ENCODE measurements at places on chromosomes 3 and 15.

- DNase-seq = peak; percentile 11
Measured at GRCh38 chr3:64685331-64685799, 2.4 kb downstream of the ADAMTS9 start.

GRCh38 chr3:38662544-38662943, 13.1 kb upstream of the SCN5A start:
- DNase-seq = no peak

GRCh38 chr15:68592054-68592453, 13.3 kb downstream of the CORO2B start:
- DNase-seq = no peak

DNA sequence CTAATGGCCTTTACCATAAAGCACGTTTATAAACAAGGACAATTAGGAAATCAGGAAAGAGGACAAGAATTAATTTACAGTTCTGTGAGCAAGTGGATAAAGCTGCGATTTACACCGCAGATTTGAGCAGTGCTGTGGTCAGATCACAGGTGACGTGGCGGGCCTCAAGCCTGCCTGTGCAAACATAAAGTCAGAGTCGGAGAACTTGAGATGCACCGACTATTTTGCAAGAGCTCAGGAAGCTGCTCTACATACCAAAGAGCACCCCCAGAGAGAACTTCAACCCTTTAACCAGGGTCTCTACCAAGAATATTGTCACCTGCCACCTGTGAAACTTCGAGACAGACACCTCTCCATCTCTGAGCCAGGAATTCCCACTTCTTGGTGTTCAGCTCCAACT, 35.7 kb downstream of the MECOM start:
- DNase-seq = no peak

DNA sequence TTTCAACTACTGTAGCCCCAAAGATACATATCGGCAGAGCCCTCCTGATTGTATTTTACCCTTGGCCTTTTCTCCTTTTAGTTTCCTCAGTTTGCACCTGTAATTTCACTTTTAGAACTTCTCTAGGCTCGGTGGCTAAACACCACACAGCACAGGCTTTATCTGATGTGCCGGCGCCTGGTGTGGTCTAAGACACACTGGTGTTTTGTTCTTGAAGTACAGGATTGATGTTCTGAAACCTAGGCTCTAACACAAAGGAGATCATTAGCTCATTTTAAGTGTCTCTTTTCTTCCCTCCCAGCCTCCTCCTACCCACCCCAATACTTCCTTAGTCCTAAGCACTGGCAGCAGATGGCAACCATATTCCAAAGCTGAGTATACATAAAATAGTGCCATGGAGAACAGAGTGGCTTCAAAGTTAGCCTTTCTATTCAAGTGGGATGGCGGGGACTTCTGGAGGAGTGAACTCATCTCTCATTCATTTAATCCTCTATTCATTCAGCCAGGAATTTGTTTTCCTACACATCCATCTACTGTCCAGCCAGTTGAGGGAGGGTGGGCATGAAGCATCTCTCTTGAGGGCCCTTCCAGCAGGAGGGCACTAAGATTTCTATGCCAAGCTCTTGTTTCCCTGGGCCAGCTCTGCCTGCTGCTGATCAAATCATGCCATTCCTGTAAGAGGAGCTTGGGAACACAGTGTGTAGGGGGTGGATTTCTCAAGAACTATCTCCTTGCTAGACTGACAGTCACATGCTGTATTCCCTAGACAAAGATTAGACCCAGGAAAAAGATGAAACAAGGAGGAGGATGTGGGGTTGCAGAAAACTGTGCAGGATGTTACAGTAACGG, 71.2 kb downstream of the TIGIT start:
- DNase-seq = peak; percentile 26

DNA sequence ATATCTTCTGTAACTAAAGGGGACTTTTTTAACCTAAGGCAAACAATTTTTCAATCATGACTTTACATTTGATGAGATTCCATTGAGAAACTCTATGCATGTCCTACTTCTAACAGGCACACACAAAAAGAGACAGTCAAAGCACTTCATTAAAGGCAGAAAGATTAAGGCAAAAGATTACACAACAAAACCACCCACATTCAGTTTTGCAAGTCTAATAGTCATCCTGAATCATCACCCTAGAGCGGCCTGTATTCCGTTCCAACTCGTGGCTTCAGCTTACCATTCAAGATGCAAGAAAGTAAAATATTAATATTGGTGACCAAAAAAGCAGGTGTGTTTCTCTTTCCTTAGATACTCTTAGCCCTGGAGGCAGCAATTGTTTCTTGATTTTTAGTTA, 205.9 kb downstream of the P3H2 start:
- no peak for DNase-seq

DNA sequence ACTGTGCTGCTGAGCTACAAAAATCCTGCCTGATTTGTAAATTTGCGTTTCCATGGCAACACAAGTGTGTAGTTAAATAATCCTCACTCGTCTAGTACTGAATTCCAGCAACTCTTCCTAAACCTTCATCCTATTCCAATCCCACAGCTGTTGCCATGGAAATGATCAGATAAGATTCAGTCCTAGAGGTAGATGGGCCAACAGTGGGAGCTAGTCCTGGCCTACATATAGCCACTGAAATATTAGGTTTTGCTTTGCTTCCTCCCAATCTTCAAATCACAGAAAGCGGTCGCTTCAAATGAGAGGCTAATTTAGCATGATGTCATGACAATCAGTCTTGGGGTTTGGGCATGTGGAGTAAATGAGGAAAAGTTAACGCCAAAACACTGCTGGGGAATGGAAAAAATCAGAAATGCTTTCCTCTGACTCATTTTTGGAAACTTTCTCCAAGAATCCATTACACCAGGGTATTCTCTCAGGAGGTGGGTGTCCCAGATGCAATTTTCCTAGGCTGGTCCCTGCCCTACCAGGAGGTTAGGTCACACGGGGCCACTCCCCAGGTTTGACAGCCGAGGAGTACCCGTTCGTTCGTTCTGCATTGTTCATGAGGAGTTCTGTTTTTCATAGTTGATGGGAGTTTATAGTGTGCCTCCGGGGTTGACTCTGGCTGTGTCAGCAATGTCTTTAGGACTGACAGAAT, 159.2 kb upstream of the SLCO3A1 start:
- DNase-seq = peak; percentile 55

DNA sequence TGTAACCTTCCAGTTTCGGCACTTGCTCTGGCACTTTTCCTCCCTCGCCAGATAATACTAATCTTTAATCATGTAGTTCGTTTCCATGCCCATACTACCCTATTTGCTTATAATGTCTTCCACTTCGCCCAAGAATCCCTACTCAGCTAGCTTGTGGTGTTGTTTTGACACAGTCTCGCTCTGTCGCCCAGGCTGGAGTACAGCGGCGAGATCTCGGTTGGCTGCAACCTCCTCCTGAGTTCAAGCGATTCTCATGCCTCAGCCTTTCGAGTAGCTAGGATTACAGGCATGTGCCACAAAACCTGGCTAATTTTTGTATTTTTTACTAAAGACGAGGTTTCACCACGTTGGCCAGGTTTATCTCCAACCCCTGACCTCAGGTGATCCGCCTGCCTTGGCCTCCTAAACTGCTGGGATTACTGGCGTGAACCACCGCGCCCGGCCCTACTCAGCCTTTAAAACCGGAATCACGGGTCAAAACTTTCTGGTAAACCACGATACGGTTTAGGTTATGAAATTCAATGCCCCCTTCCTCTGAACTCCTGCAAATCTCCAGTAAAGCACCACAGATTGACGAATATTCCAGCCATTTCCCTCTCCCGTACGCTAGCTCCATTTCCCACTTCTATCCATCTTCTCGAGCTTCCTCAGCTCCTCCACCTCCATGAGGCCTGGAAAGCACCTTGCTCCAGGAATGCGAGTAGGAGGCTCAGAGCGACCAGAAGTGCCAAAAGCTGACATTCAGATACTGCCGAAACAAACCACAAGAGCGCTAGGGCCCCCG, 878 bp upstream of the RAD51 start:
- no peak for DNase-seq

- DNase-seq = no peak
Measured at GRCh38 chr15:61527836-61528580, 298.9 kb upstream of the RORA start.

GRCh38 chr3:66803721-66804695, 194.1 kb upstream of the KBTBD8 start:
- DNase-seq = no peak

GRCh38 chr3:14228681-14229470, 50.3 kb downstream of the LSM3 start:
- DNase-seq = no peak

- DNase-seq = no peak
Measured at GRCh38 chr3:195079636-195080035, 191.3 kb downstream of the XXYLT1 start.

- DNase-seq = no peak
Measured at GRCh38 chr3:12750223-12750622, 8.8 kb downstream of the TMEM40 start.

- DNase-seq = peak; percentile 44
Measured at GRCh38 chr15:62569460-62570404, 404.6 kb upstream of the C2CD4B start.

DNA sequence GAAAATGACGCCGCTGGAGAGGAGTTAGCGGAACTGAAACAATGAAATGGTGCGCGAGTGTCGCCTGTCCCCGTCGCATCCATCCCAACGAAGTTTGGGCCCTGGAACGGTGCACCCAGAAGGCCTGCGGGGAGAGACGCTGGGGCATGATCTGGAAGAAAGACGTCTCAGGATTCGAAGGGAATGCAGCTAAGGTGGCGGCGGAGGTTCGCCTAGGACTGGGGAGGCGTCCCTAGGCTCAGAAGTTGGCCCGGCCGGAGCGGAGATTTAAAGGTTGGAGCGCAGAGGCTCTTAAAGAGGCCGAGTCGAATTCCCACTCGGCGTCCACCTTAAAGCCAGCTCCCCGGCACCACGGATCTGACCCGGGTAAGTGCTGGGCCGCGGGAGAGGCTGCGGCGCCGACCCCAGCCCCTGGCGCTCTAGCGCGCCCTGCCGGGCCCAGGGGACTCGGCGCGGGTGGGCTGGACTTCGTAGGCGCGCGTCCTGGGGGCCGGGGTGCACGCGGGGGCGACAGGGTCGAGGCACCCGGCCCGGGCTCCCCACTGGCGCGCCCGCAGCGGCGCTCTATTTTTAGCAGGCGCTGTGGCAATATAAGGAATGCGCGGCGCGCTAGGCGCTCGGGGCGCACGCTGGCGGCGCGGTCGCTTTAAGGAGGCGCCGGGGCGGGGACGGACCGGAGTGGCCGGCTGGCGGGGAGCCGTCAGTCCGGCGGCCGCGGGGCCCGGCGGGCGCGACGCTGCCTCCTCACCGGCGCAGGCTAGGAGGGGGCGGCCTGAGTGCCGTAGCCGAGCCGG, at the start of gene MRAS:
Gene MRAS (plus strand): TSS at position 620 of the 794 bp plus-strand sequence. CDS start 24,305 bp downstream, outside the sequence.
- peak; percentile 78 for DNase-seq

DNA sequence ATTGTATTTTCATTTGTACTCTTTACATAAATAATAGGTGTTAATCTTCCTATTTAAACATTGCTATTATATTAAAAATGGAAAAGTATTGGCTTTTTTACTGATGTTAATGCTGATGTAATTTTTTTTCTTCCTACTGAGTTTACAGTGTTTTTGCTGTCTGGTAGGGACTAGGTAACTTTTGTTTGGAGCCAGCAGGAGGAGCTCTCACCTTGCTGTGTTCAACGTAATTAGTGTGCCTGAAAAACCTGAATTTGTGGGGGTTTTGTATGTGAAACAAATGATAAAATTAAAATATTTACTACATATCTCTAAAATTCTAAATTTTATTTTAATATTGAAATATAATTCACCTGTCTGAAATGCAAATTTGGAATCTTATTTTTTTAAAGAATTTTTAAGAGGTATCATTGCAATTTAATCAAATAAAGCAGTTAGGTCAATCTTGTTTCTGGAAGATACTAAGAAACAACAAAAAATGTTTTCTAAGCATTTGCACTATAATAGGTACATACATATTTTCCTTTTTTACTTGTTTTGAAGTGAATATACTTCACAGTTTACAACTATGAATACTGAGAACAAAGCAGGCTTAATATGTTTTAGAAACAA, 48.8 kb downstream of the EPHA6 start:
- DNase-seq = peak; percentile 4

- peak; percentile 55 for DNase-seq
Measured at GRCh38 chr3:53045518-53046170, at the start of gene SFMBT1. Gene SFMBT1, minus strand, starts transcription at chr3:53046073. Its CDS starts 76,945 bp downstream, at chr3:52969128.

- DNase-seq = no peak
Measured at GRCh38 chr3:178508443-178508825, 27.8 kb upstream of the KCNMB2 start.

DNA sequence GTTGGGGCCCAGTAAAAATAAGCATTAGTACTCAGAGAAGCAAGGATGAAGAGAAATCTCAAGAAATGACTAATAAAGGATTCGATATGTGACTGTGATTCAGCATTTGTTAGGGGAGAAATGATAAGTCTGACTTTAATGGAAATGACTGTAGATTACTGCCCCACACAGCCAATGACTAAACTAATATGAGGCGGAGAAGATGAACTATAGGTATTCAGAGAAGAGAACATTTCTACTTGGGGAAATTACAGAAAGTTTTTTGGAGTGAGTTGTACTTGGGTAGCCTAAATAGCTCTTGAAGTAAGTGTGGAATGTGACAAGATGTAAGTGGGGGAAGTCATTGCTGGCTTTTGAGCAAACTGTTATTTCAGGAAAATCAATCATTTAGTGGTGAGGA, 380.0 kb downstream of the PDCD6IP start:
- DNase-seq = no peak

DNA sequence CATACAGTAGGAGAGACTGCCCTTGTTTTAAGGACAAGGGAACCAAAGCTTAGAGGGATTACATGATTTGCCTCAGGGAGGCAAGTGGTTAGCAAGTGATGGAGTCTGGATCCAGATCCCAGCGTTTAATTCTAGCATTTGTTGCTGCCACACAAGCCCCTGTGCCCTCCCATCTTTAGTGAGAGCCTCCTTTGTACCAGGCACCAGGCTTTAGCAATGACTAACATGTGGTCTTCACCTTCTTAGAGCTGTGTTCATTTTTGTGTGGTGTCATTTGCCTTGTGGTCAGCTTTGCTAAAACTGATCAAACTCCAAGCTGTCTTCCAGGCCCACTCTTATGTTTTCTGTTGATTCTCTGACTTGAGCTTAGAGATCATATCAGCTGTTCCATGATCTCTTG, 290.5 kb downstream of the RPLP1 start:
- no peak for DNase-seq

- DNase-seq = no peak
Measured at GRCh38 chr3:154236331-154236730, 88.0 kb downstream of the DHX36 start.
